ENCODE measurements at places on chromosomes 3 and 15. TPM values are rescaled to one million over a fixed set of nuclear protein-coding genes. Genes with fewer than 3 reads are reported as not detected.

The GOLGA8T gene
- total RNA-seq: not detected

GRCh38 chr15:100531204-100531603 lies 2.5 kb upstream of the CERS3 start:
- no peak overlapping the region for H3K4me3 ChIP-seq
- H3K27ac ChIP-seq: no peak overlapping the region
- peaks cover 15% of the 10 kb centered on the region for H3K4me1 ChIP-seq

- H3K4me3 ChIP-seq: peak overlapping the region; percentile 17
- H3K27me3 ChIP-seq: no peaks in the 10 kb centered on the region
- H3K27ac ChIP-seq: peak overlapping the region; percentile 68
- peaks cover 100% of the 10 kb centered on the region for H3K4me1 ChIP-seq
These were observed 72.3 kb upstream of the ICE2 start for GRCh38 chr15:60551147-60551780.

The IGSF11 gene
- 0.44 TPM for total RNA-seq

DNA sequence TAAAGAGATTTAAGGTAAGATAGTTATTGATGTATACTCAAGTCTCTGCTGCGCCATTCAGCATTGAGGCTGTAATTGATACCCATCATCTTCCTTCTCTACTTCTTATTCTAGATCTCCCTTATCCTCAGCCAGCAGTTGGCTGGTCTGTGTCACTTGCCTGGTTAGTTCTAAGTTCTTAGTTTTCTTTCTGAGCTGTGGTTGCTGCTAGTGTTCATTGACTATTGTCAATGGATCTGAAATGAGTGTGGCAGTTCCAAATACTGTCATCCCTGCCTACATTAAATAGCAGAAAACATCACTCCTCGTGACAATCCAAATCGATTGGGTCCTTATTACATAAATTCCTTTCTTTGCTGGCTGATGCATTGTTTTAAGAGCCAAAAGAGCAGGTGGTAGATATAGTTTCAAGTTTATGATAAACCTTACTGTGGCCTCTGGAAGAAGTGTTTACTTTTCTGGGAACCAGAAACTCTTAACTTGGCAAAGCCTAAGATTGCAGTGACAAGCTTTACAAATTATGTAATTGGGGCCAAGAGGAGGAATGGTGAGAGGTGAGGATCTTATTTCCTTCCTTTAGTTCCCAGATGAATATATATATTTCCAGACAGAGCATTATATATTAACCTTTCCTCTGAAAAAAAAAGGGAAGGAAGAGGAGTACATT lies 168.0 kb downstream of the GMNC start:
- no peaks in the 10 kb centered on the region for H3K4me1 ChIP-seq
- no peaks in the 10 kb centered on the region for H3K36me3 ChIP-seq
- no peaks in the 10 kb centered on the region for H3K27me3 ChIP-seq
- no peak overlapping the region for H3K4me3 ChIP-seq
- H3K27ac ChIP-seq: no peak overlapping the region
- no peak for DNase-seq

The CYP1A2 gene
- total RNA-seq: not detected

The SIAH2 gene
- total RNA-seq: 28.3 TPM

- no peaks in the 10 kb centered on the region for H3K36me3 ChIP-seq
- no peaks in the 10 kb centered on the region for H3K4me1 ChIP-seq
- no peaks in the 10 kb centered on the region for H3K27me3 ChIP-seq
- H3K4me3 ChIP-seq: no peak overlapping the region
- H3K27ac ChIP-seq: no peak overlapping the region
These were observed 19.2 kb upstream of the RPL14 start for GRCh38 chr3:40437889-40438288.

The HDC gene
- total RNA-seq: not detected

The ANKRD34C gene
- not detected for total RNA-seq

The KLF15 gene
- total RNA-seq: 0.72 TPM

DNA sequence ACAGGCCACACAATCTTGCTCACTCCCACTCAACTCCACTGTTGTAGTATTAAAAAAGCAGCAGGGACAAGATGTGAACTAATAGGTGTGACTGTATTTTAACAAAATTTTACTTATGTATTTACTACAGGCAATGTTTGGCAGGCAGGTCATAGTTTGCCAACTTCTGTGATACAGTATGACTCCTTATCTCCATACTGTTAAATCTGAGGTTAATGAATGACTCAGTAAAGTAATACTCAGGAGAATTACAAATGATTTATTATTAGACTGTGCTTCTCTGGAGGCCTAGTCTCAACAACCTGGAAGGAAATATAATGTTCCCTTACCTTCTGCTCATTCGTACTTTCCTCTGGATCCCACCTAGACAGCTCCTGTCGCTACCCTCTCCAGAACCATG lies 258.6 kb upstream of the KCNMB2 start:
- DNase-seq: no peak
- H3K4me1 ChIP-seq: no peaks in the 10 kb centered on the region
- H3K27ac ChIP-seq: no peak overlapping the region
- no peaks in the 10 kb centered on the region for H3K27me3 ChIP-seq
- H3K36me3 ChIP-seq: no peaks in the 10 kb centered on the region

The TMC3 gene
- not detected for total RNA-seq

DNA sequence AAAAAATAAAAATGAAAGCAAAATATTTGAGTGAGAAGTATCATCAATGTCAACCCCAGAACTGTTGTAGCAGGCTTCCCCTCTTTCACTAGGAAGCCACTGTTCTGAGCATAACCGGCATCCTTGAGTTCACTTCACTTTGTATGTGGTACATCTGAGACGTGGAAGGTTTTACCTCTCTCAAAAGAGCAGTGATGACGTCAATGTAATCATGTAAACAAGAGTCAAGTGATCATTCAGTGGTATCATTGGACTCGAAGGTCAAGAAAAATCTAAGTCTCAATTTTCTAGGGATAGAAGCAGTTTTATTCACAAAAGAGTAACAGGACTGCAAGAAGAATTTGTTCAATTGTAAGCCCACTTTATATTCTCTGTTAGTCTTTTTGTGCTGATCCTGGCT lies 339.8 kb upstream of the THRB start:
- DNase-seq: no peak
- H3K36me3 ChIP-seq: no peaks in the 10 kb centered on the region
- no peak overlapping the region for H3K4me3 ChIP-seq
- H3K4me1 ChIP-seq: no peaks in the 10 kb centered on the region
- H3K27me3 ChIP-seq: no peaks in the 10 kb centered on the region

The TM4SF18 gene
- total RNA-seq: not detected

DNA sequence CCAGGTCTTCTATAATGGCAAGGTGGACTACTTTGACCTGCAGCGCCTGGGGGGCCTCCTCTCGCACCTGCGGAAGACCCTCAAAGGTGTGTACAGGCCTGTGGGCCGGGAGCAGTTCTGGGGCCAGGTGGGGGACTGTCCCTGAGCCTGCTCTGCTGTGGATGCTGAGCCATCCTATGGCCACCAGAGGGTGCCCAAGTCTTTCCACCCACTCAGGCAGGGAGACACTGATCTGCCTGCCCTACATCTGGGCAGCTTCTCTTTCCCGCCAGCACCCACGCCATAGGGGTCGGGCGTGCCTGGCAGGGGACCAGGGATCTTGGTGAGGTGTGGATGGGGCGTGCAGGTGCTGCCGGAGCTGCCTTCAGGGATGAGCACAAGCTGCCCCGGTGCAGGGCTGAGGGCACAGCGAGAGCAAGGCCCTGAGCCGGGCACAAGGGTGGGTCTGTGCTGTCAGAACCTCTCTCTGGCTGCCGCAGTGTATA lies 14.1 kb downstream of the RNF123 start:
- H3K36me3 ChIP-seq: peaks cover 12% of the 10 kb centered on the region
- no peaks in the 10 kb centered on the region for H3K4me1 ChIP-seq
- DNase-seq: peak; percentile 69
- no peak overlapping the region for H3K4me3 ChIP-seq

DNA sequence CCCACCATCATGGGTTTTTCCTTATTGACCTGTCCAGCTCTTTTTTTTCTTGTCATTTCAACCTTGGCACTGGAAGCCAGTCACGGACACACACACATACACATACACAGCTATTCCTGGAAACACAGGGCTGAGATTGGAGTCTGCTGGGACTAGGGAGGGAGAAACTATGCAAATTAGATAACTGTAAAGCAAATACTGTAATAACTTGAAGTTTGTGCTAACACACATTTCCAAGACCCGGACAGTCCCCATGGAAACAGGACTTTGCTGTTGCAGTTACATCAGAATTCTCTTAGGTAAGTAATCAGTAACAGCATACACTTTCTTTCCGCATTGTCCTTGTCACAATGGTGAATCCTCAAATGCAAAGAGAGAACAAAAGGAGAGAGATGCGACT lies 304.4 kb downstream of the KBTBD8 start:
- no peak for DNase-seq
- H3K4me3 ChIP-seq: no peak overlapping the region
- no peaks in the 10 kb centered on the region for H3K4me1 ChIP-seq
- no peaks in the 10 kb centered on the region for H3K27me3 ChIP-seq

DNA sequence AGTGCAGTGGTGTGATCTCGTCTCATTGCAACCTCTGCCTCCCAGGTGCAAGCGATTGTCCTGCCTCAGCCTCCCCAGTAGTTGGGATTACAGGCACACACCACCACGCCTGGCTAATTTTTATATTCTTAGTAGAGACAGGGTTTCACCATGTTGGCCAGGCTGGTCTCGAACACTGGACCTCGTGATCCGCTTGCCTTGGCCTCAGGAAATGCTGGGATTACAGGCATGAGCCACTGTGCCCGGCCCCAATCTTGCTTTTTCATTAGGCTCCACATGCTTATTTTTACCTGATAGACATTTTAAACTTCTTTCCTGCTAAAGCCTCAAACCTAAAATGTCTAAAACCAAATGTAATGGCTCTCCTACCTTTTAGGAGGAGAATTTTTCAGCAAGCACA lies 817.0 kb upstream of the NECTIN3 start:
- no peaks in the 10 kb centered on the region for H3K36me3 ChIP-seq
- no peaks in the 10 kb centered on the region for H3K4me1 ChIP-seq
- no peak overlapping the region for H3K27ac ChIP-seq

The SERPINI2 gene
- total RNA-seq: not detected

The PSMD6 gene
- 65.7 TPM for total RNA-seq

DNA sequence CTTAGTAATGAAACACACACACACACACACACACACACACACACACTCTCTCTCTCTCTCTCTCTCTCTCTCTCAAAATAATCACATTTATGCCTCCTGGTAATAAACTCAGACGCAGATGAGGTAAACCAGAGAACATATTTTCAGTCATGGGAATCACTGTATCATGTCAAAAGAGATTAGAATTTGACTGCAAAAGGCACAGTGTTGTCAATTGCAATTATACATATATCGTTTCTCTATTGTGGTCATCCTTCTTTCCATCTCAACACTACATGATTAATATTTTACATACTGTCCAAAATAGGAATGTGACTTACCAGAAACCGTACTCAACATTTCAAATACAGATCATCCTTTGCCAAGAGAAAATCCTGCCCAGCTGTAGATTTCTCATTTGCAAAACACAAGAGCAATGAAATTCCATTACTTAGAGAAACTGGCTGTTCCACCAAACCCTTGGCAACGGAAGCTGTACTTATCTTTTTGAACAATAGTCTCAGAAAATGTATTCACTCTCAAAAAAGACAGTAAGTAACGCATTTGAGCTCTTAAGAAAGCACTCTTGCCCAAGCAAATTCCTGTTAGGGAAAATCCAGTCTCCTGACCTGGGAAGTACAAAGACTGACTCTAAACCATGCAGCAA lies 24.3 kb downstream of the PDZRN3 start:
- no peaks in the 10 kb centered on the region for H3K36me3 ChIP-seq
- no peak for DNase-seq
- H3K27ac ChIP-seq: no peak overlapping the region
- no peaks in the 10 kb centered on the region for H3K4me1 ChIP-seq
- H3K4me3 ChIP-seq: no peak overlapping the region

The HTD2 gene
- 10.5 TPM for total RNA-seq

The CCR8 gene
- total RNA-seq: 6.9 TPM

DNA sequence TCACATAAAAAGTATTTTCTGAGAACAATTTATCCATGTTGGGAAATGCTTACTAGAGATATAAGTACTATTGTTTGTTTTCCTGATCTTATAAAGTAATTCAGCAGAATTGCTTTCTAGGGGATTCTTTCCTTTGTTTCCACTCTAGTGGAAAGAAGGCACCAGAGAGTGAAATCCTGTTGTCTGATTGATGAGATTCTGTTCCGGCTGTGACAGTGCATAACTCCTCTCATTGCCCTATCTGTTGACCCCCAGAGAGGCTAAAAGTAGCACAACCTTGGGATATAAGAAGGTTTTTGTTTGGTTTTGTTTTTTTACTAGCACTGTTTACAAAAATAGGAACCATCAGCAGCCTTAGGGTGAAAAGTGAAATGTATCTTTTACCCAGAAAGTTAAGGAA lies 114.1 kb downstream of the ALCAM start:
- H3K4me3 ChIP-seq: no peak overlapping the region
- no peak for DNase-seq
- no peaks in the 10 kb centered on the region for H3K27me3 ChIP-seq
- no peak overlapping the region for H3K27ac ChIP-seq

DNA sequence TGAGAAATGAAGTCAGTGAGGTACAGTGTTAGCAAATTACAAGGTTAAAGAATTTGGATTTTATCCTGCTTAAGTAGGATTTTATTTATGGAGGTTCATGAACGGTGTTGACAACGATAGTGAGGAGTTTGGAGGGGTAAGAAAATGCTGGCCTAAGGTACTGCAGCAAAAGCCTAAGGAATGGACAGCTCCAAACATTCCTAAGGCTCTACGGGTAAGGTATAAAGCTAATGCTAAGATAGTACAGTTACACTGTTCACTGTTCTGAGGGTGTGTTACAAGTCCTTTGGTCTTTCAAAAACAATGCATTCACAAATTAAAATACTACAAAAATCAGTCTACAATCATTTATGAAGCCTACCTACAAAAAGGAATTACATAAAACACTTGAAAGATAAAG lies 7.3 kb downstream of the MTMR10 start:
- H3K4me1 ChIP-seq: peaks cover 44% of the 10 kb centered on the region
- no peak for DNase-seq
- no peak overlapping the region for H3K27ac ChIP-seq

DNA sequence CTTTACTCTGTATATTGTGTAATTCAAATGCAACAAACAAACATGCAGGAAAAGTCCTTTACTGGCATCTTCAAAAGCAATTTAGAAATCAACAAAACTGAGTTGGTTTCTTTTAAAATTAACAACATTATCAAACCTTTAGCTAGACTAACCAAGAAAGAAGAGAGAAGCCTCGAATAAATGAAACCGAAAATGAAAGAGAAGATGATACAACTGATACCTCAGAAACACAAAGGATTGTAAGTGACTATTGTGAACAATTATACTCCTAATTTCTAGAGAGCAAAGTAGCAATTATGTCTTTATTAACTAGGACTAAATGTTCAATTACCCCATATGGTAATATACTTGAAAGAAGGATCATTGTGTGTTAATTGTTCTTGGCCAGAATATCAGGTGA lies 49.2 kb upstream of the P3H2 start:
- H3K4me1 ChIP-seq: peaks cover 4% of the 10 kb centered on the region
- DNase-seq: no peak
- H3K36me3 ChIP-seq: no peaks in the 10 kb centered on the region
- H3K4me3 ChIP-seq: no peak overlapping the region
- H3K27me3 ChIP-seq: no peaks in the 10 kb centered on the region

- no peaks in the 10 kb centered on the region for H3K4me1 ChIP-seq
- H3K4me3 ChIP-seq: no peak overlapping the region
- no peak overlapping the region for H3K27ac ChIP-seq
- H3K27me3 ChIP-seq: no peaks in the 10 kb centered on the region
These were observed 84.6 kb downstream of the MESD start for GRCh38 chr15:80904998-80905397.

- H3K4me1 ChIP-seq: peaks cover 45% of the 10 kb centered on the region
- H3K4me3 ChIP-seq: no peak overlapping the region
- no peaks in the 10 kb centered on the region for H3K27me3 ChIP-seq
- no peak overlapping the region for H3K27ac ChIP-seq
- H3K36me3 ChIP-seq: no peaks in the 10 kb centered on the region
These were observed 929.7 kb upstream of the CFAP20DC start for GRCh38 chr3:59979542-59979941.

The REC114 gene
- not detected for total RNA-seq

Measured in CD4-positive, alpha-beta memory T cell (primary cell).